ENCODE measurements at places on chromosomes 5 and 9.

DNA sequence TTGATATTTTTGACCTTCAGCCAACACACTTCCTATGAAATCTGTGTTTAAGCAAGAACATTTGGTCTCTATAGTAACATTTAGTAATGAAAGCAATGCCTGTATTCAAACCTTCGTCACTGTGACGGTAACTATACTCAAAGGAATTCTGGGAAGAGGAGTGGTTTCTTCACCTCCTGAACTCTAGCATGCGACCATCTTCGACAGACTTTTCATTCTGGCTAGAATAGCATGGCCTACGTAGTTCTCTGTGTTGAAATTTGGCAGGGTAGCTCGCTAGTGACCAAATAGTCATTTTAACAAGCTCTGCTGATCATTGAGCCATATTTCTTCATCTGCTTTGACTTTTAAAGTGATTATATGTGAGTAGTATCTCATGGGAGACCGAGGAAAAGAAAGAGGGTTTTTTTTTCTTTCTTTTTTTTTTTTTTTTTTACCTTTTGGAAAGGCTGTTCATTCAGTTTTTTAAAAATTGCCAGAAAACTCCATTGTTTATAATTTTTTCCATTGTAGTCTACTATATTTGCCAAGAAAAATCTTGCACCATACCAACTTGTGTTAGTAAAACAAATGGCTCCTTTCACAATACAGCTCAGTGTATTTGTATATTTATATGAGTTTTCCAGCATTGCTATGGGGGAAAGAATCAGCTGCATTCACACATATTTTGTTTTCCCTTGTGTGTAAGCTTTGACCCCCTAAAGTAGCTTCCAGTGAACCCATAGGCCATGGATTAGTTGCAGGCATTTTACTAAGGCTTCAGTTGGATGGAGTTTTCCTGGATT lies 166.8 kb downstream of the NNT start:
- H3K27me3 ChIP-seq = no peaks in the 10 kb centered on the region
- H3K4me1 ChIP-seq = peaks cover 9% of the 10 kb centered on the region
- no peaks in the 10 kb centered on the region for H3K36me3 ChIP-seq
- peak overlapping the region; percentile 5 for H3K27ac ChIP-seq
- H3K4me3 ChIP-seq = no peak overlapping the region

GRCh38 chr5:83562791-83563557 lies 91.4 kb downstream of the VCAN start:
- no peaks in the 10 kb centered on the region for H3K36me3 ChIP-seq
- H3K4me3 ChIP-seq = peak overlapping the region; percentile 15
- peaks cover 73% of the 10 kb centered on the region for H3K4me1 ChIP-seq
- no peak for DNase-seq
- no peaks in the 10 kb centered on the region for H3K27me3 ChIP-seq

GRCh38 chr9:132509928-132510874 lies 72.2 kb upstream of the BARHL1 start:
- no peak for DNase-seq
- H3K27ac ChIP-seq = no peak overlapping the region
- H3K36me3 ChIP-seq = no peaks in the 10 kb centered on the region
- H3K4me1 ChIP-seq = no peaks in the 10 kb centered on the region

GRCh38 chr5:68086857-68087256 lies 128.7 kb upstream of the PIK3R1 start:
- no peaks in the 10 kb centered on the region for H3K27me3 ChIP-seq
- no peaks in the 10 kb centered on the region for H3K36me3 ChIP-seq
- H3K4me1 ChIP-seq = peaks cover 17% of the 10 kb centered on the region
- no peak overlapping the region for H3K27ac ChIP-seq
- DNase-seq = no peak
- H3K4me3 ChIP-seq = no peak overlapping the region

GRCh38 chr9:30103647-30104394 lies 2280.6 kb upstream of the ACO1 start:
- H3K4me1 ChIP-seq = no peaks in the 10 kb centered on the region
- no peaks in the 10 kb centered on the region for H3K36me3 ChIP-seq
- no peaks in the 10 kb centered on the region for H3K27me3 ChIP-seq
- no peak overlapping the region for H3K4me3 ChIP-seq
- DNase-seq = no peak
- H3K27ac ChIP-seq = no peak overlapping the region

DNA sequence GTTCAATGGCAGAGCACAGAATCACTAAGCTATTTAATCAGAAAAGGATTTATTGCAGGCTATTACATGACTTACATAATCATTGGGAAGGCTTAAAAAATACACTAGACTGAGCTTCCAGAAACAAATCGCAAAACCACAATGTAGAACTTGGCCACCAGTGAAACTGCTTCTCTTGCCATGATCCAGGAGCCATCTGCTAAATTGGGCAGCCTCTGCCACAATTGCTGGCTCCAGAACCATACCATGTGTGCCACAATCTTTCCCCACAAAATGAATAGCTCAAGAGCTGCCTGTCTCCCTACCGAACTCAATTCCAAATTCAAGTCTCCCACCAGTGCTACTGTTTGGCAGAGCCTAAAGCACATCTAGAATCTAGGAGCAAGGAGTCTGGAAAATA lies 9.8 kb upstream of the ERAP1 start:
- no peaks in the 10 kb centered on the region for H3K27me3 ChIP-seq
- H3K4me1 ChIP-seq = no peaks in the 10 kb centered on the region
- no peaks in the 10 kb centered on the region for H3K36me3 ChIP-seq
- no peak overlapping the region for H3K4me3 ChIP-seq
- H3K27ac ChIP-seq = no peak overlapping the region
- no peak for DNase-seq

- no peaks in the 10 kb centered on the region for H3K36me3 ChIP-seq
- H3K27me3 ChIP-seq = no peaks in the 10 kb centered on the region
- DNase-seq = no peak
- no peak overlapping the region for H3K4me3 ChIP-seq
Measured at GRCh38 chr9:113352006-113352405, 2.7 kb downstream of the BSPRY start.
